ENCODE measurements at places on chromosomes 4 and X.

GRCh38 chr4:75235359-75235951 is 278.7 kb downstream of the RCHY1 start:
- no peak for DNase-seq

DNA sequence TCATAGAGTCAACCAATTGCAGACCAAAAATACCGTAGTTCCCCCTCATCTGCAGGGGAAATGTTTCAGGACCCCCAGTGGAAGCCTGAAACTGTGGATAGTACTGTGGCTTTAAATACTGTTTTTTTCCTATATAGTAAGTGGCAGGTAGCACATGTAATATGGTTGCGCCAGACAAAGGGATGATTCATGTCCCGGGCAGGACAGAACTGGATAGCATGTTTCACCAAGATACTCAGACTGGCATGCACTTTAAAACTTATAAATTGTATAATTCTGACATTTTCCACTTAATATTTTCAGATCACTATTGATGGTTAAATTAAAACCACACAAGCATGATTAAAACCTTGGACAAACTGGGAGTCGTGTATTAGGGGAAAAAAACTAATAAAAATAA is 276.3 kb upstream of the AGA start:
- no peak for DNase-seq

DNA sequence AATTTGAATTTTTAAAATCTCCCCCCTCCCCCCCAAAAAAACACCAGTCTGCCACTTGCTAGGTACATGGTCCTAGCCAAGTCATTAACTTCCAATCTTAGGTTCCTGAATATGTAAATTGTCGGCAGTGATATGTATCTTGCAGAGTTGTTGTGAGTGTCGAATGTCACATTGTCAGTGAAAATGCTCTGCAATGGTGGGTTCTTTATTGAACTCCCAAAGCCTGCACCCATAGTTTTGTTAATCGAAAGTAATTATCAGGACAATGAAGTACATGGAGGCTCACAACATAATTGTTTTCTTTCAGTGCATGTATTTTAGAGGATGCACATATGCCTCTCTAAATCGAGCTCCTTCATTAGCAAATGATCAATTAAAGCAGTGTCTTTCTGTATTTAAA is 185.6 kb upstream of the S100G start:
- no peak for DNase-seq

DNA sequence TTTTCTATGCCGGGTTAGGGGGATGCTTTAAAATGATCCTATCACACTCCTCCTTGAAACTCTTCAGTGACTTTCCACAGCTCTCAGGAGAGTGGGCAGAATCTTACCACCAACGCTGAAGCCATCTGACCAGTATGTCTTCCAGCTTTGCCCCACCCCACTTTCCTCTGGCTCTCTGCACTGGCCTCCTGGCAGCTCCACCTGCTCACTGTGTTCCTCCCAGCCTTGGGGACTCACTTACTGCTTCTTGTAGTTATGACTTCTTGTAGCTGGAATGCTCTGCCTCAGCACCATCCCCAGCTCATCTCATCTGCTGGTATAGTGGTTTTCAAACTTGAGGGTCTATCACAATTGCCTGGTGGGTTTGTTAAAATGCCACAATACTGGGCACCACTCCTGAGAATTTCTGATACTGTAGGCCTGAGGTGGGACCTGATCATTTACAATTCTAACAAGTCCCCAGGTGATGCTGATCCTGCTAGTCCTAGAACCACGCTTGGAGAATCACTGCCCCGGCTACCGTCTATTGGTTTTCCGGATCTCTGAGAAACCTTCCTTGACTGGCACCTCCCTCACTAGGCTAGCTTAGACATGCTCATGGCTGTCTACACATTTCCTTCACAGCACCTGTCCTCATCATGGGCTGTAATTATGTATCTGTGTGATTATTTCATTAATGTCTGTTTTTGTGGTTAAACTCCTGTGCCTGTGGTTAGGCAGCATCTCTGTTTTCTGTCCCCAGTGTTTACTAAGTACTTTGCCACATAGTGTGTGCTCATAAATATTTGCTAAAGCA is 152.2 kb downstream of the MGST2 start:
- DNase-seq, result no peak

GRCh38 chrX:105975382-105975781 is 63.1 kb downstream of the SERPINA7 start:
- no peak for DNase-seq

- DNase-seq, result no peak
Measured at GRCh38 chr4:121786221-121786620, 14.9 kb upstream of the EXOSC9 start.

DNA sequence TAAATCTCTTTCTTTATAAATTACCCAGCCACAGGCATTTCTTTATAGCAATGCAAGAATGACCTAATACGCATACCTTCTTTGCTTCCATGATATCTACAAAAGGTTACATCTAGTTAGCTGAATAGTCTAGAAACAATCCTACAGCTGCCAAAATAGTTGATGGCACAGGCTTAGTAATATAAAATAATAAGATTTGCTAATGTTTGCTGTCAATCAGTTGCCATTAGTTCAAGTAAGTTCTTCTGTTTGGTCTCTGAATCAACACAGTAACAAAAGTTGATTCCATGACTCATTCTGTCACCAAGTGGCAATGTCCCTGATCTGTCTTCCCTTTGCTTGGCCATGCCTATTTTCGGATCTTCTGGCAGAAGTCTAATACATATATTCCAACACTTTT is 470.2 kb downstream of the SPRY1 start:
- DNase-seq, result no peak

- DNase-seq, result peak; percentile 48
Measured at GRCh38 chrX:139890991-139891700, 41.7 kb downstream of the ATP11C start.

GRCh38 chrX:45769761-45770582 is 569.3 kb upstream of the DIPK2B start:
- DNase-seq, result peak; percentile 79

DNA sequence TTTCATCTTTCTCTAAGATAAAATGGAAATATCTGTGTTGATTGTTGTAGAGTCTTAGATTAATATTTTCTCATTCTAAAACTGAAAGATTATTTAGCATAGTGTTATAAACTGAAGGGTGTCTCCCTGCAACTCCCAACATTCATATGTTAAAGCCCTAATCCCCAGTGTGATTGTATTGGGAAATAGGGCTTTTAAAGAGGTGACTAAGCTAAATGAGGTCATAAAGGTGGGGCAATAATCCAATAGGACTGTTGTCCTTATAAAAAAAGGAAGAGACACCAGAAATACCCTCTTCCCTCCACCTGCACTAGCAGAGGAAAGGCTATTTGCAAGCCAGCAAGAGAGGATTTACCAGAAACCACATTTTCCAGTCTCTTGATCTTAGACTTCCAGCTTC is 1626.4 kb downstream of the C4orf33 start:
- DNase-seq, result no peak

DNA sequence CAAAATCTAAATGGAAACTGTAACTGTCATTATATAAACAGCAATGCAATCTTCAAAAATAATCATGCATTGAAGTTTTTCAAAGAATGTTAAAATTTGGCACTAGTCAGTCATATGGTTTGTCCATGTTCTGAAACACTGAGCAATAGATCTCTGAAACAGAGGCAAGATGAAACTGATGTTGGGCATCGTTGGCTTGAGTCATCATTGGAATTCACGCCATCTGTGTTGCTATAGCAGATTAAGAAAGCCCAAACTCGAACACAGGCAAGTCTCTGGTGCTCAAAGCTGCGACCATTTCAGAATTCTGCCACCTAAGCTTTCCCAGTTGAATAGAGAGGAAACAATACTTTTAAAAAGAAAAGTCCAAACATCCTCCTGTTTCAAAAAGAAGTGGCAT is 114.1 kb upstream of the PPARGC1A start:
- peak; percentile 30 for DNase-seq

DNA sequence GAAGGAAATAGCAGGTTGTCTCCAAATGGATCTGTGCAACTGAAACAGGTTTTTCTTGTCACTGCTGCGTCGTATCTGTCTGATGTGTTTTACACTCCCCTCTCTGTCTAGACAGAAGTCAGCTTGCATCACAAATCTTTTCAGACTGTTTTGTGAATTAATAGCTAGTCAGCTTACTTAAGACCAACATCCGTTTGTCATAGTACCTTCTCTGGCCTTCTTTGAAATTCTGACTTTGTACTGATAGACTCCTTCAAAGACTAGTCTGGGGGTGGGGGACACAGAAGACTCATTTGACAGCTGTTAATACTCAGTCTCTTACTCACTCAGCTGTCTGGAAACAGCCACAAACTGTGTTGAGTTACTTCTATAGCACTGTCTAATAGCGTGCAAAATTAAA is 197.8 kb downstream of the PALLD start:
- no peak for DNase-seq

- no peak for DNase-seq
Measured at GRCh38 chr4:152468408-152468807, 67.5 kb downstream of the FBXW7 start.

DNA sequence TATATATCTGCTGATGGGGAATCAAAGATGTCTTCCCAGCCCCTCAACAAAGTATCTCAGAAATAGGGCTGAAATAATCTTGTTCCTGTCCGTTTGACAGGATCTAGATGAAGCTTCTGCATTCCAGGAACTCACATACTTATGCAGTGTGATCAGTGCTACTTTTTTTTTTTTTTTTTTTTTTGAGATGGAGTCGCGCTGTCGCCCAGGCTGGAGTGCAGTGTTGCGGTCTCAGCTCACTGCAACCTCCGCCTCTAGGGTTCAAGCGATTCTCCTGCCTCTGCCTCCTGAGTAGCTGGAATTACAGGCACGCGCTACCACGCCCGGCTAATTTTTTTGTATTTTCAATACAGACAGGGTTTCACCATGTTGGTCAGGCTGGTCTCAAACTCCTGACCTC is 36.4 kb downstream of the DHX15 start:
- DNase-seq, result no peak

DNA sequence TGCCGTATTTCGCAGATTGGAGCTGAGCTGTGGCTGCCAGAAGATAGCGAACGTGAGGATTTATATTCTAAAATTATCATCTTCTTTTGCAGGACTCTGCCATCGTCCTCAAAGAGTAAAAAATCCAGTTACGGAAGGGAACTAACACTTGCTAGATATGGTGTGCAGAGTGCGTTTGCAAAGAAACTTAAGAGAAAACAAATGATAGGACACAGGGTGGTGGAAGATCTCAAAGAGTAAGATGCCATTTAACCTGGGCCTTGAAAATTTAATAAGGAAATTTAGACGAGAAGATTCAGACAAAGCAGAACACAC is 566 bp downstream of the LARP7 start:
- no peak for DNase-seq

DNA sequence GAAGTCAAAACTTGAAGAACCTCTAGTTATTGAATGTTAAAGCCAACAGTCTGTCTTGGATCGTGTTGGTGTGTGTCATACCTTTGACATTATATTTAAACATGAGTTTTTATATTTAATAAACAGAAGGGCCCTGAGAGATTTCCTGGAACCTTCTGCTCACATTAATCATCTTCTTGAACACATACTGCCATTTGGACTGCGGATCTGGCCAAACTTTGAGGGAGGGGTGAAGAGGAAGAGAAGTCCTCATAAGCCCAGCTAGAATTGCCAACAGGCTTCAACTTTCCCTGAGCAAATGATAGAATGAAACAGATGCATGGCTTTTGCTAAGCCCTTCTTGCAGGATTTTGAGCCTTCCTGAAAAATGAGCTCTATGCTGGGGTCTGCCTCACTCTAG is 27.4 kb downstream of the CCKAR start:
- DNase-seq, result no peak

GRCh38 chrX:1500701-1501624 is 36.0 kb downstream of the P2RY8 start:
- DNase-seq, result no peak

GRCh38 chr4:53813998-53814397 is 222.7 kb upstream of the LNX1 start:
- no peak for DNase-seq

GRCh38 chr4:16881151-16881884 is 17.1 kb downstream of the LDB2 start:
- no peak for DNase-seq

DNA sequence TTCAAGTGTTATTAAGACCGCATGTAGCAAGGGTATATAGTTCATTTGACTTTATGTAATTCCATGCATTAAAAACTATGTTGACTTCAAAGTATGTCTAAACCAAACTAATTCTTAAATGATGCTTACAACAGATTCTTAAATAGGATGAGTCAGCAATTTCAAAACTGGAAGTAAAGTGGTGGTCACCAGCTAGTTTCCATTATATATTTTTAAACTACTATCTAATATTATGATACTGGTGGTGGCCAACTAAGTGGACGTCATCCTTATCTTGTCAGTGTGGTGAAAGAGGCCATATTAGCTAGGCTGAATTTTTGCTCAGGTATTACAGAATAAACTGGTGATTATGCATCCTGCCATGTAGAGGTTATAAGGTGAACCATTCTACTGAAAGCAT is 1.2 kb downstream of the IL15 start:
- no peak for DNase-seq

- DNase-seq, result peak; percentile 34
Measured at GRCh38 chr4:688854-689681, at the start of gene SLC49A3. TSS of gene SLC49A3 (minus strand) at chr4:689151. CDS start at chr4:689127, 24 bp downstream.

- DNase-seq, result no peak
Measured at GRCh38 chr4:76279462-76279861, 27.1 kb upstream of the STBD1 start.

- DNase-seq, result no peak
Measured at GRCh38 chr4:167842487-167842886, 249.8 kb upstream of the ANXA10 start.

GRCh38 chrX:24925430-24925829 is 90.3 kb downstream of the ARX start:
- no peak for DNase-seq

- DNase-seq, result no peak
Measured at GRCh38 chrX:11757397-11757718, 679 bp upstream of the MSL3 start.

DNA sequence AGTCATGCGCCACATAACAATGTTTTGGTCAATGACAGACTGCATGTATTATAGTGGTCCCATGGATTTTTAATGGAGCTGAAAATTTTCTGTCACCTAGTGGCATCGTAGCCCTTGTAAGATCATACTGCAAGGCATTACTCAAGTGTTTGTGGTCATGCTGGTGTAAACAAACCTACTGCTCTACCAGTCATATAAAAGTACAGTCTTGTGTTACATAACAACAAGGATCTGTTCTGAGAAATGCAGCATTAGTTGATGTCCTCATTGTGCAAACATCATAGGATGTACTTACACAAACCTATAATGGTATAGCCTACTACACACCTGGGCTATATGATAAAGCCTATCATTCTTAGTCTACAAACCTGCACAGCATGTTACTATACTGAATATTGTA is 34.6 kb downstream of the COX18 start:
- DNase-seq, result no peak

- DNase-seq, result no peak
Measured at GRCh38 chrX:44945736-44946135, 72.7 kb downstream of the KDM6A start.

Measured in AG08395 (cell line).